Thyroid gland (tissue), 4 donors: ENCODE measurements at places on chromosomes 4 and X. TPM values are rescaled to one million over a fixed set of nuclear protein-coding genes. Genes with fewer than 3 reads are reported as not detected.

DNA sequence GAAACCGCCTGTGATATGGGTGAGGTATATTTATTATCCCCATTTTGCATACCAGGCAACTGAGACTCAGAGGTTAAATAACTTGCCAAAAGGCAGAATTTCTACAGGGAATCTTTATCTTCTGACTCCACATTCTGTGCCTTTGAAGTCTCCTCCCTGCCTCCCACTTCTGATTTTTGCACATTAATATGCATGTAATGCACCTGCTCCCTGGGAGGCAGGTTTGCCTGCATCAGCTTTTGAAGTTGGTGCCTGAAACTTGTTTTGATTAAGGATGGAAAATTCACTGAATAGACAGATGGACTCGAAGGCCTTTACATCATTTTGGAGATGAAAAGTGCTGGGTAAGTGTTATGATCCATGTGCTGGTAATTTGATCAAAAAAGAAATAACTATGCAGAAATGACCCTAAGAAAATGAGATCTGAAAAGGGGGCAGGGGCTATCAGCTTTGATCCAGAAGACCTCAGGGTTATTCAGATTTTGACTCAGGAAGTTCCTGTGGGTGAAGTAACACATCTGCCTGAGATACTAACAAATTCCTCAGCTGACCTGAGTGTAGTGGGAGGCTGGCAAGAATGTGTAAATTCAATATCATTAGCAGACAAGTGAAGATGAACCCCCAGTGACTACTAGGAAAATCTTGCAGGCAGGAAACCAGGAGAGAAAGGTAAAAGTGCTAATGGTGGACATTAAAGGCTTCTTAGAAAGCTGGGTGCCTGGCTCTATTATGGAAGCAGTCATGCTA is 167.5 kb upstream of the BOD1L1 start:
- no peak for DNase-seq

The POU3F4 gene
- not detected for total RNA-seq

GRCh38 chr4:59869056-59869455 is 1331.1 kb upstream of the ADGRL3 start:
- no peak for DNase-seq

DNA sequence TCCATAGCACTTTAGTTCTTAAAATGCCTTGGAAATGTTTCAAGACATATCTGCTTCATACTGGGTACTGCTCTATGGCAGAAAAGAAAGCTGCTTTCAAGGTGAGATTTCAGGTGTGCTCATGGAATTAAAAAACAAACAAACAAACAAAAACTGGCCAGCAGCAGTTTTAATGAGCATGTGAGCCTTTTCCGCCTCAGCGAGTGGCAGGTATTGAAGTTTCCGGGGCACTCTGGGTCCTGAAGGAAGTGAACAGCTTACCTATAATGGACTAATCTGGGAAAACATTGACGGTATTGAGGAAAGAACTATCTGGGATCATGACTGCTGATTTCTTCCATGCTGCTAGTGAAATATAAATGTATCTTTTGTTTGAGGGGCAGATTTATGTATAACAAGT is 194.6 kb downstream of the MAML3 start:
- DNase-seq = peak; percentile 64

The DNAAF6 gene
- total RNA-seq = not detected

The NKX3-2 gene
- total RNA-seq = 0.71 TPM

- DNase-seq = no peak
Observed at GRCh38 chrX:43469391-43470054, 186.6 kb upstream of the MAOA start.

GRCh38 chrX:33194876-33195433 is 16.4 kb downstream of the DMD start:
- no peak for DNase-seq
